ENCODE measurements at places on chromosomes 16 and 17.

DNA sequence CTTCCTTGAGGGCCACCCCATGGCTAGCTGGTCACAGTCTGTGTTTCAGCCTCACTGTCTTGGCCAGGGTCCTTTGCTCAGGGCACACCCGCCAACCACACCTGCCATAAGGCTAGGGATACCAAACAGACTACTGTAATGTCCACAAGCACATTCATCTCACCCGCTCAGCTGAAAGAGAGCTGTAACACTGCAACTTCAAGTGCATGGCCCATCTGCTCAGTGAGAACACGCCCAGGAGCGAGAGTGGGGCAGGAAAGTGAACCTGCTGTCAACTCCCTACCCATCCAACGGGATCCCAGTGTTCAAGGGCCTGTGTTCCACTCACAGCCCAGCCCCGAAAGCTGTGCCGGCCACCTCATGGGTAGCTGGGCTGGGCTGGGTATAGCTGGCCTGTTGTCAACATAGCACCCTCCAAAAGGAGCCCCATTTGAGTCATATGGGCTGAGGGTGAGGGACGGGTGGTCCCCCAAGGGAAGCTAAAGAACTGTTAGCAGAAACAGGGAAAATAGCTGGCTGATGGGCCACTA is 55.7 kb downstream of the SCNN1B start:
- no peak for DNase-seq

- DNase-seq: no peak
Measured at GRCh38 chr16:28279006-28279405, 13.3 kb upstream of the SBK1 start.

GRCh38 chr17:78108726-78109488 is 19.6 kb downstream of the TMC6 start:
- no peak for DNase-seq

- no peak for DNase-seq
Measured at GRCh38 chr16:86808863-86809444, 230.6 kb downstream of the FOXL1 start.

Measured in amniotic stem cell (primary cell).